ENCODE measurements at places on chromosomes 1 and 21. TPM values are rescaled to one million over a fixed set of nuclear protein-coding genes. Genes with fewer than 3 reads are reported as not detected.

GRCh38 chr1:109024646-109025045, 17.3 kb downstream of the WDR47 start:
- DNase-seq: no peak

DNA sequence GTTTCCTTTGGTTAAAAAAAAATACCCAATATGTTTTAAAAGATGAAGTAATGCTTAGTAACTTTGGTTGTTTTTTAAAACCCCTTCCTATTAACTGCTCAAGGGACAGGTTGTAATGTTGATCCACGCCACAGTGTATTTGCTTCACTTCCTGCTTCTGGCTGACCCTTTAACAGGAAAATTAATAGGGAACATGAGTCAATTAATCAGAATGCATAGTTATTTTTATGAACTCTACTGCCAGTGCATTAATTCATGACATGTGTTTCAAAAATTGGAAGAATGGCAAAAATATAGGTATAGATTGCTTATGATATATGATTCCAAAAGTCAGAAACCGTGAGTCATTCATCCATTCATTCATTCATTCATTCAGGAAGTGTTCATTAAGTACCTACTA, 204.8 kb downstream of the SETD4 start:
- DNase-seq: peak; percentile 35

DNA sequence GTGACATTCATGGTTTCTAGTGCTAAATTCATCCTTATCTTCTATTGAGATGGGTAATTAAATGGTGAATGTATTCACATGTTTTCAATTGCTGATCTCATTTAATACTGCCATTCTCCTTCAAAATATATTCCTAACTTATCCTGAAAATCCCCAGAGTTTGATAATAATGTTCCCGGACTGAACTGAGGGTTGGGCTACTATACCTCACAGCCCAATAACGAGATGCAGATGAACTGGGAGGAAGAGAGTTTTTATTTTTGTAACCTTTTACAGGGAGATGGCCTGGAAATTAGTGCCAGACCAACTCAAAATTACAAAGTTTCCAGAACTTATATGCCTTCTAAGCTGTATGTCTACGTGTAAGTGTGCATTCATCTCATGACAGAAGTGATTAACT, 210.8 kb downstream of the APP start:
- no peak for DNase-seq

- no peak for DNase-seq
Observed at GRCh38 chr1:18900303-18900841, 2.0 kb downstream of the ALDH4A1 start.

DNA sequence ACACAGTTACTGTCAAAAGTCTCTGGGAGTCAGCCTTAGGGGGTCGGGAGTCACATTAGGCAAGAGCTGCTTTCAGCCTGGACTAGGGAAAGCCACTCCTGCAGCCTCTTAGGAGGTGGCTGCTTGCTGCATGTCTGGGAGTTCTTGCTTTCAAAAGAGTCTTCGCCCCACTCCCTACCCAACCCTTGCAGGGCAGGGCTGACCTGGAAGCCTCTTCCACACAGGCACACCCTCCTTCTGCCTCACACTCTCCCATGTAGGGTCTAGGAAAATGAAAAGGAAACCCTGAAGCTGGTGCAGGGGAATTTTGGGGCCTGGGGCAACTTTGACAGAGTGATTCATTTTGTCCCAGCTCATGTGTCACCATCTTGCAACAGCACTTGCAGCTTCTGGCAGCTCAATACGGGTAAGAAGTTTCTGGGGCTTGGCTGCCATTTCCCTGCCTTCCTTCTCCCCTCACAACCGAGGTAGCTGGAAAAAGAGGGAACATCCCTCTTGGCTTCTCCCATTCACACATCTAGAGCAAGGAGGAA, 37.3 kb downstream of the KCND3 start:
- DNase-seq: no peak

GRCh38 chr1:246794048-246794827, 70.0 kb downstream of the SCCPDH start:
- DNase-seq: no peak

DNA sequence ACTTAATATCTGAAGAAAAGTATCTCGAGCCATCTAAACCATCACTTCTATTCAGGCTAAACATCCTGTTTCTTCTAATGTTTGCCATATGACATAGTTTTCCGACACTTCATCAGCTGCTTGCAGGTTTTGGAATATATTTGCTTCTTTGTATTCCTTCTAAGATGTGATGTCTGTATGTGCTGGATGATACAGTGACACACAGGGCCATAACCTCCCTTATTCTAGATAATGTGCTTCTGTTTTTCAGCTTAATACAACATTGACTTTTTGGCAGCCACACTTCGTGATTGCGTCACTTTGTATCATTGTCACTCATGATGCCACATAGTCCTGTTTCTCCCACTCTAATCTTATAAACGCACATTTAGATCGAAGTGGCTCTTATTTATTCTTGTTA, 156.3 kb downstream of the CRB1 start:
- DNase-seq: no peak

Gene TNFRSF4
- total RNA-seq: 4.8 TPM

Gene TOR1AIP1
- 36.4 TPM for total RNA-seq

Gene ITGB3BP
- 21.0 TPM for total RNA-seq

Gene VCAM1
- total RNA-seq: 24.5 TPM

Gene ILF2
- 267 TPM for total RNA-seq

Gene CRYBG2
- not detected for total RNA-seq

Gene S100A5
- total RNA-seq: not detected

Data from dermis blood vessel endothelial cell (primary cell).